Stimulated activated CD8-positive, alpha-beta memory T cell treated with anti-CD3 and anti-CD28 coated beads, Interleukin-2, amount 100 ng/mL, for 1 hour (primary cell): ENCODE measurements at places on chromosomes 16 and 17.

GRCh38 chr16:50476486-50477255, 71.5 kb upstream of the NKD1 start:
- no peak for DNase-seq

DNA sequence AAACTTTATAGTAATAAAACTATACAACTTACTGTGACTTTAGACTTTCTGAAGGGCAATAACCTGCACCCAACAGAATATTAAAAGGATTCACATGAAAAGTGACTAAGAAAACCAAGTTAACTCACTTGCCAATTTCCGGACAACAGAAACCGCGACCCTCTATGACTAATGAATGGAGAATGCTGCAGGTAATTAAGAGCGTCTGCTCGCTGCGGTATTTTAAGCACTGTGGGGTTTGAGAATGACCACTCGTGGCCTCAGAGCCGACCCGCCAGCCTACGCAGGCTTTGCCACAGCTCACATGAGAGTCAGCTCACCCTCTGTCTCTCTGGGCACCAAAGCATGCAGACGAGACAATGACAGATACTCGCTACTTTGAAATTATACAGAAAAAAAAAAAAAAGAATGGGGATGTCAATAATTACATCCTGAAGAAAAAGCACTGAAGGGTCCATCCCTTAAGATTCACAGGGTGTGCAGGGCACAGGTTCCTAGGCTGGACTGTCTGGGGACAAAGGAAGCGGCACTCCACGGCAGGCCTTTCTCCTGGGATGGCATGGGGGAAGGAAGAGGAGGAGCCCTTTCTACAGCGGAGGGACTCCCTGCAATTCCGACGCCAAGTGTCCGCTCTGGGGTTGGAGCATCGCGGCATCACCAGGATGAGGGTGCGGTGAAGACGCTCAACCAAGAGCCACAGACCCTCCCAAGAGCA, 35.0 kb downstream of the ZCCHC14 start:
- DNase-seq, result no peak

- no peak for DNase-seq
Observed at GRCh38 chr17:38441429-38442061, 13.3 kb downstream of the ARHGAP23 start.

- DNase-seq, result no peak
Observed at GRCh38 chr17:20097330-20097729, 88.2 kb downstream of the SPECC1 start.

DNA sequence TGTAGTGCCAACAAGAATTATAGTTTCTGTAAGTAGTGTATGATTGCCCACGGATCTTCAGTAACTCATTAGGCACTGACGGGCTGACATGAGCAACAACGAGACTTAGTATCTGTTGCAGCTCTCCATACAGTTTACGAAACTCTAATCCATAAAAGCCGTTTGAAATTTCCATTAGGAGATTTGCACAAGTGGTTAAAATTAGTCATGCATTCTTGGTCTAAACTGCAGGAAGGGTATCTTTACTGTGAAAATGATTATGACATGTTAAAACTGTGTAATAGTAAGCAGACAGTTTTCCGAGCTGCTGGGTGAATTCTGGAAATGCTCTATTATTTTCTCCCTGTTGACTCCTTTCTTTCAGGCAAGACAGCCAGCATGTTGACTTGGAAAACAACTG, 605.0 kb downstream of the WWOX start:
- no peak for DNase-seq

DNA sequence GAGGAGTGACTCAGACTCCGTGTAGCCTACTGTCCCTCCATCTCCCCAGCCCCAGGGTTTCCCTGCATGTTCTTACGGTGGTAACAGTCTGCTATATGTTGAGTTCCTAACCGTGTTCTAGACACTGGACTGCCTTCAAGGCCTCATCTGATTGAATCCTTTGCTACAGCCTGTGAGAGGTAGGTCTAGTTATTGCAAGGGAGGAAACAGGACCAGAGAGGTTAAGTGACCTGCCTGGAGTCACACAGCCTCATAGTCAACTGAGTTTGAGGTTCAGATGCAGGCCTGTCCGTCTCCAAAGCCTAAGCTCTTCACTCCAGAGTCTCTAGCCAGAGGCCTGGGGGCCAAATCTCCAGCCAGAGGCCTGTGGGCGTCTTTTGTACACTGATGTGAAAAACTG, 98.0 kb downstream of the SDR42E1 start:
- no peak for DNase-seq

GRCh38 chr16:23082161-23082788, 67.0 kb downstream of the USP31 start:
- DNase-seq, result no peak
